ENCODE measurements at places on chromosomes 6 and 20.

- DNase-seq: no peak
Observed at GRCh38 chr6:138498629-138499302, 528 bp downstream of the NHSL1 start.

DNA sequence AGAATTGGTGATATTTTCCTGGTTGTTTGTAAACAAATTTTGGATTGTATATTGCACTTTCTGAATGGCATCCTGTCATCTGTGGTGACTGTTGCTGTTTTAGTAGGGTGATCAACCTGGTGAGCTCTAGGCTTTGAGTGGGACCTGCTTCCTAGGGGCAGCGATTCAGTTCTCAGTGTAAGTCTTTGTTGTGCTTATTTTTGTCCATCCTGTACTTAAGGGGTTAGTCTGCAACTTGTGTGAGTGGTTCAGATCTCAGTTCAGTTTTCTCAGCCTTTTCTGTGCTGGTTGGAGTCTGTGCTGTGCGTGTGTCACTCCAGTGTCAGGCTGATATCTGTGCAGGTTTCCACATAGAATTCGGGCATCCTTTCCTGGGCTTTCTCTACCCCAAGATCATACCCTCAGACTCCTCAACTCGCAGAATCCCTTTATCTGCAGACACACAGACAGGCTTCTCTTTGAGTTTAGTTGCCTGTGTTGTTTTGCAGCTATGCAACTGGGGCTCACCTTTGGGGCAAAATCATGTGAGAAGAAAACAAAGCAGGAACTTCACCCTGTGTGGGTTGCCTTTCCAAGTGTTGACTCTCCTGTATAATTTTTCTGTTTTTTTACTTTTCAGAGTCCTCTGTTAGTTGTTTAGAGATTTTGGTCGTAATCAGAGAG lies 177.7 kb downstream of the FARS2 start:
- no peak for DNase-seq

- no peak for DNase-seq
Observed at GRCh38 chr6:18247002-18247401, 17.3 kb downstream of the DEK start.

GRCh38 chr6:113146878-113147277 lies 710.3 kb upstream of the MARCKS start:
- no peak for DNase-seq

DNA sequence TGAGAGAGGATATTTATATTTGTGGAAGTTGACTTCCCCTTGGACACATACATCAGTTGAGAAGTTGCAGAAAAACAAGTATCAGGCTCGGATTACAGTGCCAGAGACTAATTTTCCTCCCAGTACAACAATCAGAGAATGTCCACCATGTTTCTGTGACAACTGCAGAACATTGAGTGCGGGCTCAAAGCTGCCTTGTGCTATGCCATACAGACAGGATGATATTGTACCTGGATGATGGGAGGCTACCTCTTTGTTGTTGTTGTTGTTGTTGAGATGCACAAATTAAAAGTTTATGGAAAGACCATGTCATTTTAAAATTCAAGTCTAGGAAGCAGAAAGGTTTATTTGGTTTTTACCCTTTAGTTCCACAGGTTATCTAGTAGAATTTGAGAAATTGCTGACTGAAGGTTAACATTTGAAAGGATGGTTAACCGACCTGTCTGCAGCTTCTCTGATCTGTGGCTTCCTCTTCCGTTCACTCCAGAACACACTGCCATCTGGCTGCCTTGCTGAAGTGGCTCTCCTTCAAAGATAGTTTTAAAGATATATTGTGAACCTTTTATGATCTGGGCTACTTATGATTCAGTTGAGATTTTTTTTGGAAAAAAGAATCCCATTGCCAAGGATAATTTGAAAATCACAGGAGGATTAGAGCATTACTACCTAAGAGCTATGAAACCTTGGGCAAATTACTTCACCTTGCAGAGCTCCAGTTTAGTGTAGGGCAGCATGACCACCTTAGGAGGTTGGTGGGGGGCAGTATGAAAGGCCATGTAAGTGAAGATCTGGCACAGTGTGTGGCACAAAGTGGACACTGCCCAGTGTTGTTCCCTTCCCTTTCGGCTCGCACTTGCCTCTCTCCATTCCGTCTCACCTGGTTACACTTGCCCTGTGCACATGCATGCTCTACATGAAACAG lies 15.9 kb downstream of the TMEM200A start:
- DNase-seq: no peak

DNA sequence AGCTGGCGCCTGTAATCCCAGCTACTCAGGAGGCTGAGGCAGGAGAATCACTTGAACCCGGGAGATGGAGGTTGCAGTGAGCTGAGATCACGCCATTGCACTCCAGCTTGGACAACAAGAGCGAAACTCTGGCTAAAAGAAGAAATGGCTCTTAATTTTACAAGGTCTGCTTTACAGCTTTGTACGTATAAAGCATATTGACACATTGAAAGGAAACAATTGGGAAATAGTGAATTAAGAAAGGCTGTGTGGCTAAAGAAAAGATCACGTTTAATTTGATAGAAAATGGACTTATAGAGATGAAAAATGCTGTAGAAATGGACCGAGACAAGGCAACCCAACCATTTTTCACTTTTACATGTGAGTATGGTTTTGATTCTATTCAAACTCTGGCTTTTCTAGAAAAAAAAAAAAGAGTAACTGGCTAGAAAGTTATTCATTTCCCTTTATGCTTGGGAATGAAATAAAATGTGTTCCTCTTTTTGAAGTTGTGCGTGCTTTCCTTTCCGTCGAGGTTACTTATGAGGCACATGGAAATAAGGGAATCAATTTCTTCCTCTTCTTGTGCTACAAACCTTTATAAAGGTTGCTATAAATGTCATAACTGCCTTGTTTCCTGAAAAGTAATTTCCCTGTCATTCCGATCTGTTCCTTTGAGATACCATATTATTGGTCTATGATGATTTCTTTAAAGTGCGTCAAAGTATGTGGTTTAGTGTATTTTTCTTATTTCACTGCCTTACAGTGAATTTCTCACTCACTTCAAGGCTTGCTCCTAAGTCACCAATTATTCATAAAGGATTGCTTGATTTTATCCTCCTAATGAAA lies 29.4 kb downstream of the PFDN4 start:
- DNase-seq: no peak

- no peak for DNase-seq
Observed at GRCh38 chr20:19251506-19251905, 39.1 kb downstream of the SLC24A3 start.

GRCh38 chr6:44257025-44257752 lies at the start of gene SLC35B2:
TSS of gene SLC35B2 (minus strand) at chr6:44257528. CDS start at chr6:44257410, 118 bp downstream.
- no peak for DNase-seq

DNA sequence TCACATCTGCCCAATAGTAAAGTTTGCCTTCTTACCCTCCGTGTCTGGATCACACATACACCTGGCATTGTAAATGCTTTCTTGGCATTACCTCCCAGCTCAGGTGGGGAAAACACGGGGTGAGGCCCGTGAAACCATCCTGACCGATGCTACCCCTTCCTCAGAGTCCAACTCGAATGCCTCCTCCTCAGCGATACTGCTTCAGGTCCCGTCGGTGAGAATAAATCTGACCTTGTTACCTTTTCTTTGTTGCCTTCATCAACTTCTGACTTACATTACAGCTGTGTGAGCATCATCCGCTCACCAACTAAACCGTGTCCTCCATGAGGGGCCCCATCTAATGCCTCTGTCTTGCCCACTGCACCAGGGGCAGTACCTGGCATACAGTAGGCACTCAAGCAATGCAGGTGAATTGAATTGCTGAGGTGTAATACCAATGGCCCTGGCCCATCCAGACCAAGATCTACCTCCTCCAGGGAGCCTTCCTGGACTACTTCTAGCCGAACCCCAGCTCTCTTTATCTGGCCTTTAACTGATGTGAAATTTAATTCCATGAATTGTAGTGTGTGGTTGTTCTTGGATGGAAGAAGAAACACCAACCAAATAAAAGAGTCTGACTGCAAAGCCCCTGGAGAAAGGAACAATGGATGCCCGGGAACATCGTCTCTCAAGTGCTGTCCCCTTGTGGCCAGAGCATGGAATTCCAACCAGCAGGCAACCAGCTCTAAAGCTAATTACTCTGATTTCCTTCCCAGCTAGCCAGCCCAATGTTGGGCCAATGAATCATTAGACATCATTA lies 141.5 kb downstream of the ANKRD60 start:
- DNase-seq: peak; percentile 61

DNA sequence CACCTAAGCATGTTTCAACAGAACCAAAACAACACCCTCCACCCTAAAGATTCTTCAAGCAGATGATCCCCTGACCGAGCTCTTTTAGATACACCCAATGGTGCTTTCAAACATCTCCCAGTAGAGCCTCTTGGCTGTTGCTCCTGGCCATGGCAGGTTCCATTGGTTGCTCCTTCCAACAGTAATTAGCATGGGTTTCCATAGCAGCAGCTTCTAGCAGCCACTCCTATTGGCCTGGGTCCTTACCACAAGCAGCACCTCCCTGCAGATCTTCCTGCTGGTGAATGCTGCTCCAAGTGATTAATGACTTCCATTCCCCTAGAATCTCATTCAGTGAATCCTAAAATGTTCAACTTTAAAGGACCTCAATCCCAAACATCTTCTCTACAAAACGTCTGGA lies 13.9 kb downstream of the CCN2 start:
- no peak for DNase-seq
